ENCODE measurements at places on chromosomes 16 and 17.

DNA sequence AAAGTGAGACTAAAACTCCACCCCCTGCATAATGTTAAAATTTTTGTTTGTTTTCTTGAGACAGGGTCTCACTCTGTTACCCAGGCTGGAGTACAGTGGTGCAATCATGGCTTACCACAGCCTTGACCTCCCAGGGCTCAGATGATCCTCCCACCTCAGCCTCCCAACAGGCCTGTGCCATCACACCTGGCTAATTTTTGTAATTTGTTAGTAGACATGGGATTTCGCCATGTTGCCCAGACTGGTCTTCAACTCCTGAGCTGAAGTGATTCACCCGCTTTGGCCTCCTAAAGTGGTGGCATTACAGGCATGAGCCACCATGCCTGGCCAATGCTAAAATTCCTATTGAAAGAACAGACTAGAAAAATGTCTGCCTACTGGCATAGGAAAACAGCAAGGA lies 103.8 kb downstream of the TRIM37 start:
- no peak for DNase-seq

GRCh38 chr17:71461498-71462169 lies 659.2 kb upstream of the SOX9 start:
- no peak for DNase-seq

- DNase-seq, result peak; percentile 12
These were observed 48.9 kb downstream of the FBXL20 start for GRCh38 chr17:39352511-39352910.

GRCh38 chr17:81025741-81026129 lies 9.2 kb upstream of the BAIAP2 start:
- DNase-seq, result no peak

- no peak for DNase-seq
These were observed 54.8 kb downstream of the CRISPLD2 start for GRCh38 chr16:84874553-84874952.

DNA sequence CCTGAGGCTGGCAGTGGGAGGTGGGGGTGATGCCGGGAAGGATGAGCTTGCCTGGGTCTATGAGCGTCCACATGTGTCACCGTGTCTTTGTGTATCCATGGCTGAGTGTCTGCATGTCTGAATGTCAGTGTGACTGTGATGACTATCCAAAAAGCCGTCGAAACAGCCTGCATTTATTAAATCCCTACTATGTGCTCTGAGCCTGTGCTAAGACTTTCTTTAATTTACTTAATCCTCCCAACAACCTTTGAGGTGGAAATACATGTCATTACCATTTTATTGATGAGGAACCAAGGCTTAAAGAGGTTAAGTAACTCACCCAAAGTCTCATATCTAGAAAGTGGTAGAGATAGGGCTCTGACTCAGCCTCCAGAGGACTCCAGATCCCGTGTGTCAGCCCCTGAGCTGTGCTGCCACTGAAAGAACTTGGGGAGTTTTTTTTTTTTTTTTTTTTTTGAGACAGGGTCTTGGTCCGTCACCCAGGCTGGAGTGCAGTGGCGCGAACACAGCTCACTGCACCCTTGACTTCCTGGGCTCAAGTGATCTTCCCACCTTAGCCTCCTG lies 20.0 kb downstream of the ARHGAP23 start:
- no peak for DNase-seq
